ENCODE measurements at places on chromosomes 5 and 9. TPM values are rescaled to one million over a fixed set of nuclear protein-coding genes. Genes with fewer than 3 reads are reported as not detected.

OMD gene
- total RNA-seq: not detected

FBP2 gene
- not detected for total RNA-seq

SH3TC2 gene
- 21.3 TPM for total RNA-seq

PAEP gene
- not detected for total RNA-seq

OTP gene
- total RNA-seq: not detected

CLPTM1L gene
- total RNA-seq: 275 TPM

GPR151 gene
- not detected for total RNA-seq

LMX1B gene
- not detected for total RNA-seq

ADGRD2 gene
- not detected for total RNA-seq

CDKN2B gene
- 10.3 TPM for total RNA-seq

LEAP2 gene
- total RNA-seq: 0.11 TPM

NEUROG1 gene
- total RNA-seq: not detected

ANXA2R gene
- 10.5 TPM for total RNA-seq

PCDHGB6 gene
- total RNA-seq: 3.7 TPM

PRRX2 gene
- total RNA-seq: 0.17 TPM

CD14 gene
- 1.3 TPM for total RNA-seq

ARID3C gene
- total RNA-seq: under 0.01 TPM

SOWAHA gene
- total RNA-seq: not detected

ZNF608 gene
- total RNA-seq: 7.8 TPM

NPDC1 gene
- 8.2 TPM for total RNA-seq

SPATA31D4 gene
- not detected for total RNA-seq

ABLIM3 gene
- total RNA-seq: 24.2 TPM

ADGRV1 gene
- total RNA-seq: 0.11 TPM

TIMD4 gene
- not detected for total RNA-seq

KLHL9 gene
- 45.5 TPM for total RNA-seq

DMRT2 gene
- total RNA-seq: not detected

PTGES gene
- 0.65 TPM for total RNA-seq

CARD6 gene
- 50.4 TPM for total RNA-seq

PDCD1LG2 gene
- total RNA-seq: 0.54 TPM

MEIKIN gene
- total RNA-seq: not detected

OR1L4 gene
- not detected for total RNA-seq

MLANA gene
- not detected for total RNA-seq

IL9 gene
- not detected for total RNA-seq

SPATA31A3 gene
- total RNA-seq: not detected

NOTCH1 gene
- 66.1 TPM for total RNA-seq

PCDHB12 gene
- total RNA-seq: 0.33 TPM

SPINK5 gene
- not detected for total RNA-seq

IQGAP2 gene
- 1.6 TPM for total RNA-seq

PCDHGB4 gene
- total RNA-seq: 11.3 TPM

NUTM2F gene
- total RNA-seq: not detected

TCOF1 gene
- 7.0 TPM for total RNA-seq

CDC20B gene
- under 0.01 TPM for total RNA-seq

VCAN gene
- 0.69 TPM for total RNA-seq

CYSRT1 gene
- total RNA-seq: 0.22 TPM

EQTN gene
- total RNA-seq: 0.09 TPM

All from dermis lymphatic vessel endothelial cell (primary cell).